ENCODE measurements at places on chromosomes 2 and 18.

DNA sequence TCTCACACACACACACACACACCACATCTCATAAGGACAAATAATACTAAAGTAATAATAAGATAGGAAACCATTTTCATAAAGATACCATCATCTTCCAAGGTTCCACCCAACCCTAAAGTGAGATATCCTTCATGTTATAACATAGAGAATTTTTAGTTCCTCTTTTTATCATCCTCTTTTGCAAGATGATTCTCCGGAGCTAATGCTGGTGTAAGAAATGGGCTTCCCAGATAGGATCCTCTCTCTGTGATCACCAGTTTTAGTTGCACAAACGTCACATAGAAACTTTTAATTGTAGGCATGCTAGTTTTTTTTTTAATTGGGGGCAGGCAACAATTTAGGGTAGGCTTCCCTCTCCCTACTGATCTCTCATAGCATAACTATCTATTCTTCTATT, 49.6 kb downstream of the ARHGAP25 start:
- DNase-seq, result no peak

DNA sequence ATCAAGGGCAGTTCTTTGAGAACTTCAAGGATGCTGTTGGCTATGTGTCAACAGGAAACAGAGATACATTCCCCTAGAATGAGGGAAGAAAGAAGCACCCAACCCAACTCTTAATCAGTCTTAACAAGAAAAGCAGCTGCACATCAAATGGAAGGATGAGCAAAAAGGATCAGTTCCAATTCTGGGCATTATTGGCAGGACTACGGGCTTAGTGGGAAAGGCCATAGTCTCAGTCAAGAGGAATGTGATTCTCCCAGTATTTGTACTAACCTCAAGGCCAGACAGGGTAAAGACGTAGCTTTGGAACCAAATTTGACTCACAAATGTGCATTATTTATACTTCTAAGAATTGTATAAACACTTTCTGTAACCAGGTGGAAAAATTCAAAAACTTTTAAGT, 18.2 kb downstream of the BMP10 start:
- no peak for DNase-seq

DNA sequence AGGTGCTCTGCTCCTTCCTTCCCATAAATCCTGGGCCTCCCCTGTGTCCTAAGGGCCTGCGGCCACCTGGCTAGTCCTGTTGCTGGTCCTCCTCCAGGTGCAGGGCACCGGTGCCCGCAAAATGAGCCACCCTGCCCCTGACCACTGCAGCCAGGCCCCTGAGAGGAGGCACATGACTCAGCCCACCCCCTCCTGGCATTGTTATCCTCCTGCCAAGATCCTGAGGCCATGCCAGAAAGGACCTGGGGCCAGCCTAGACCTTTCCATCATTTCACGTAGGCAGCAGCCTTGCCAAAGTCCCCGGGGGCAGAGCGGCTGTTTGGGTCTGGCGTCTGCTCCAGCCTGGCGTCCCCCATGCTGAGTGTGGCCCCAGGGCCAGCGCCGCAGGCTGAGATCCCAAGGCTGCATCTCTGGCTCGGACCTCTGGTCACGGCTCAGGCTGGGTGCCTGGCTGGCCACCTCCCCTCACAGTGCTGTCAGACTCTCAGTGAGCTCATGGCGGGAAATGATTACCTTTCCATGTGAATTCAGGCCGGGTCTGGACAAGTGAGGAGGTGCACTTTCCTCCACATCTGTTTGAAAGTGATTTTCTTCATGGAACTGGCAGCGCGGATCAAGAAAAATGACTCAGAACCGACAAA, 81.0 kb downstream of the NDUFA10 start:
- no peak for DNase-seq

GRCh38 chr2:120261387-120262006, 8.8 kb downstream of the RALB start:
- no peak for DNase-seq

- no peak for DNase-seq
Measured at GRCh38 chr2:241030883-241031282, 32.5 kb downstream of the SNED1 start.

DNA sequence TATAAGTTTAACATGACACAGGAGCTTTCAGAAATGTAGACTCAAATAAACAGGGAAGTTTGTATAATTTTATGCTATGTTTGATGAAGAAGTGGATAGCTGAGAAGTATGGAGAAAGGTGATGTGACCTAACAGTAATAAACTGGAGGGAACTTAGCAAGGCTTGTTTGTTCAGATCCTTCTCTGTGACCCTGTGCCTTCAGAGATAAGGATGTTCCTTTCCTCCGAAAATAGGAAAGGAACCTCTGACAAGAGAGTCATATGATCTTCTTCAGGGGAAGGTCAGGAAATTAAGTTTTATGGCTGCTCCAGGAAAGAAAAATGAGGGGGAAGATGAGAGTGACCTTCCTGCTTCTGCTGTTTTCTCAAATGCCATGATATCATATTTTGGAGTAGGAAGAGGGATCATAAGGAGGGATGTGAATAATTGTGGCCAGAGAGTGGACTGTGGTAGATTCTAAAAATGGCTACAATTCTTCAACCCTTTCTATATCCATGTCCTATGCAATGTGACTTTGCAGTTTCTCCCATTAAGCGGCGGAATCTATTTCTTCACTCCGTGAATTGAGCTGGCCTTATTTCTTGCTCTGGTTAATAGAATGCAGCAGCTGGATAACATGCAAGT, 8.5 kb upstream of the C2orf69 start:
- no peak for DNase-seq

DNA sequence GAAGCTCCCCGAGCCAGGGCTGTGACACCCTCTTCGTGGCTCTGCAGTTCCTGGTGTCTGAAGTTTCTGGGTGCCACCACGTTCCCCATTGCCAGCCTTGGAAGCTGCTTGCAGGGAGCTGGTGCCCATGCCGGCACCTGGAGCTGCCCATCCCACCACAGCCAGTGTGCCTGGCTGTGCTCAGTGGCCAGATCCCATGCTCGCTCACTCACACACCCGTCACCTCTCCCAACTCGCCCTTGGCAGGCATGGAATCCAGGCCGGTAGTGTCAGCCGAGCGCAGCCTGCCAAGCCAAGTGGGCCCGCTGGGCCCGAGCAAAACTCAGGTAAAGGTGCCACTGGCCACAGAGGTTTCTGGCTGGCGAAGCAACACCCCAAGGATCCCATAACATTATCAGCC, 370.2 kb downstream of the PTPRM start:
- DNase-seq, result no peak

DNA sequence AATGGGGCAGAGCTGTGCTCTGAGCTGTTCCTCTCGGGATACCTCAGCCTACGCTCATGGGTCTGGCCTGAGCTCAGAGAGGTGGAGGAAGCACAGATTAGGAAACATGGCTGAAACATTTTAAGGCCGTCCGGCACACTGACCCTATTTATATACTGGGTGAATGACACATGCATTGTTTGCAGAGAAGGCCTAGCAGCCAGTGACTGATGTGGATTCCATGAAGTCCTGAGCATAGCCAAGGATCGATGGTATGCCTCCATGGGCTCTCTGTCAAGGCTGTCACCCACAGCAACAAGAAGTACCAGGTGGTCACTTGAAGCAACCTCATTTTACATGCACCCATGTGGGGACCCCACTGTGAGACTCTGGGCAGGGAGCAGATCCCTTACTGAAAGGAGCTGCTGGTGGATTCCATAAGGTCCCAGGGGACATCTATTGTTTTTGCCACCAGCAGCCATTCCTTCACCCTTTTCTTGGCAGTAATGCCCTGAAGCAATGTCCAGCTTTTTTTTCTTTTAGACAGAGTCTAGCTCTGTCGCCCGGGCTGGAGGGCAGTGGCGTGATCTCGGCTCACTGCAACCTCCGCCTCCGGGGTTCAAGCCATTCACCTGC, 8.4 kb downstream of the PTMA start:
- no peak for DNase-seq

- DNase-seq, result no peak
Measured at GRCh38 chr2:59804732-59805131, 748.7 kb downstream of the BCL11A start.

- DNase-seq, result no peak
Measured at GRCh38 chr2:139876321-139876720, 1096.1 kb upstream of the NXPH2 start.

DNA sequence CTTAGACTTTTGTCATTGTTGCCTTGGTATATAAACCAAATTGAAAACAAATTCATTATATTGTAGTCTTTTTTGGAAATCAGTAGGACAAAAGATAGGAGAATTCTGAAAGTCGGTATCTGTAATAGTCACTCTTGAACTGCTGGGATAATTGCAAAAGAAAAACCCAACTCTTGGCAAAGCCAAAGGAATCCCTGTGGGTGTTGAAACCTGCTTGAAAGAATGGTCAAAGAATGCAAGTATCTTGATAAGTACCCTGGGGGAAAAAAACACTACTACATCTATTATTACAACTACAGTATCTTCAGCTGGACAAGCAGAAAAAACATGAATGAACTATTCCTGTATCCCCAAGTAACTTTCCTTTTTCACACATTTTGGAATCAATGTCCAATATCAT, 7.3 kb upstream of the FAM237A start:
- no peak for DNase-seq

DNA sequence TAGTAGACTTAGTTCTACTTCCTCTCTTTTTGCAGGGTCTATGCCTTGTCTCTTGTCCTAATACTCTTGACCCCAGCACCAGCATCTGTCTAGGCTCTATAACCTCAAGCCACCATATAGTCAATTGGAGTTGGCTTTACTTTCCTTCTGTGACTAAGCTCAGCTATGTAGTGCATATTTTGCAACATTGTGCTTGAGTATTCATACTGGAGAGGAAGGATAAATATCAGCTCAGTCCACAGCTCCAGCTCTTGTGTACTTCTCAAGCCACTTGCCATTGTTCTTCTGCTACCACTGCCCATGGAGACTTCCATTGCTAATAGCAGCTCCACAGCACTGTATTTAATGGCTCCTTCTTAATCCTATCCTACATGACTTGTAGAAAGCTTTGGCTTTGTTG, 35.5 kb upstream of the CD28 start:
- DNase-seq, result no peak

DNA sequence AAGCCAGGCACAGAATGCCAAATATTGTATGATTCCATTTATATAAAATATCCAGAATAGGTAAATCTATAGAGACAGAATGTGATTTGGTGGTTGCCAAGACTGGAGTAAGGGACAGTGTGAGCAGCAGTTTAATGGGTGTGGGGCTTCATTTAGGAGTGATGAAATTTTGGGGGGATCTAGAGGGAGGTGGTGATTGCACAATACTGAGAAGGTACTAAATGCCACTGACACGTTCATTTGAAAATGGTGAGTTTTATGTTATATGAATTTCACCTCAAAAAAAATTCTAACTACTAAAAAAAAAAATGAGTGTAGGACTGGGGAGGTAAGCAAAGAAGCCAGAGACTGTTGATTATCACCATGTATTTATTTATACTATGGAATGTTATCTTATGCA, 974.5 kb upstream of the ZEB2 start:
- DNase-seq, result no peak

- no peak for DNase-seq
Measured at GRCh38 chr2:47004905-47005495, 89.4 kb upstream of the MCFD2 start.

DNA sequence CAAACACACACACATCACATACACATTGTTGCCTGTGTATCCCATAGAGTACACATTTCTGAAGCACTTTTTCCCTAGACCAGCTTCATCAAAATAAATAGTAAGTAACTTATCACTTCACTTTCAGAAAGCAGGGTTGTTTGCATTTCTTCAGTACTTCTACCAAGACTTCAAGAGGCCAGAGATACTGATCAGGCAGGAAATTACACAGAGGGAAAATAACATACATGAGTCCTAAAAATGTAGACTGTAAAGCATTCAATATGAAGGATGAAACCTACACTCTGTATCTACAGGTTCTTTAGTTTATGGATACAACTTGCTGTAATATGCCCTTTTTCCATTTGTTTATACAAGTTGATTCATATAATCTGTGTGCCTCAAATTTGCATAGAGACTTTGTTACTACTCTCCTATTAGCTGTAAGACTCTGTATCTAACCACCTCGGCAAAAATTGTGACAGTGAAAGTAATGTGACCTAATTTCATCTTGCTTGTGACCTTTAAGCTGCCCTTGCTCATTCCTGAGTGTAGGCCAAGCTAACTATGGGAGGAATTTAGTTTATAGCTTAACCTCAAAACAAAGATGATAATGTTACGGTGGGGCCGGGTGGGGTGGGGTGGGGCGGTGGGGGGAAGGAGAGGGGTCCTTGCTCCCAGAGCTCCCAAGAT, 228.9 kb upstream of the SPOPL start:
- DNase-seq, result no peak

- DNase-seq, result no peak
Measured at GRCh38 chr2:96329456-96329855, 4.3 kb downstream of the ITPRIPL1 start.

GRCh38 chr2:5691985-5692529, at the start of gene SOX11:
SOX11 (plus strand) TSS chr2:5692384; CDS start chr2:5692722, 338 bp downstream.
- DNase-seq, result no peak

DNA sequence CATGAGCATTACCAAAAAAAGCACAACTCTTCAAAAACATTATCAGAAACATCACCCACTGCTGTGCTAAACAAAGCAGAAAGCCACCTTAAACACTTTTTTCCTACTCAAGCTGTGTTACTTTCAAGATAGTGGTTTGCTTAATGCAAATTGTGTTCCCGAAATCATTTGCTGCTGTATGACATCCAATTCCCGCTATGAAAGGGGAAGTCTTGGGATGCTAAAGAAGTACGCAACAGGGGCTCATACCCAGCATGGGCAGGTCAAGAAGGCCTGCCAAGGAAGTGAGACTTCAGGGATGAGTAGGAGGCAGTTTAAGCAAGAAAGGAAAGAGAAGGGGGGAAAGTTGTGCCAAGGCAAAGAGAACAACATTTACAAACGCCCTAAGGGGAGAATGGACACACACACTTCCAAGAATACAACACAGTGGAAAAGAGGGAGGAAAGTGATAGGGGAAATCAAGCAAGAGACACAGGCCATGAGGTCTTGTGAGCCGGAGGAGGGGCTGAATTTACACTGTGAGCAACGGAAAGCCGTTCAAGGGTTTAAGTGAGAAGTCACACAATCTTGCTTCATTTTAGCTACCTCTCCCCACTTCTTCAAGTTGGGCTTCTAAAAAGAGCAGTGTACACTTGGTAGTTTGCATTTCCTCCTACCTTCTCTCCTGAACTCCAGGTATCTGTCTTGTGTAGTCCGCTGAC, 4.0 kb downstream of the PTPN2 start:
- no peak for DNase-seq

DNA sequence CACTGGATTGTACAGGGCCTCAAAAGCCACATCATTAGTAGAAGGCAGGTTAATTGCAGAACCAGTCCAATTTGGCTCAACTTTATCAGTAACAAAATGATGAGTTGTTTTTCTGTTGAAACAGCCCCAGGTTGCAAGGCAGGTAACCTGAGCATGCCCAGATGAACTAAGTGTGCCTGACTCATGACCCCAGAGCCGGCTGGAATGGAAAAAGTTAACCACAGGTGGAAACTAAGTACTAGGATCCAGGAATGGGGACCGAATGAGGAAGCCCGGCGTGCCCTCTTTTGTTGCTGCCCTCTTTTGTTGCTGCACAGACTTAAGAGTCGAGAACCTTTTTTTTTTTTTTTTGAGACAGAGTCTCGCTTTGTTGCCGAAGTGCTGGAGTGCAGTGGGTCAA, 79.5 kb upstream of the YWHAQ start:
- DNase-seq, result no peak

Measured in NK-92 treated with Interleukin-12 subunit alpha and Interleukin-12 subunit beta, amount 100 ng/mL, for 24 hours (cell line).